ENCODE measurements at places on chromosomes 1 and 21.

DNA sequence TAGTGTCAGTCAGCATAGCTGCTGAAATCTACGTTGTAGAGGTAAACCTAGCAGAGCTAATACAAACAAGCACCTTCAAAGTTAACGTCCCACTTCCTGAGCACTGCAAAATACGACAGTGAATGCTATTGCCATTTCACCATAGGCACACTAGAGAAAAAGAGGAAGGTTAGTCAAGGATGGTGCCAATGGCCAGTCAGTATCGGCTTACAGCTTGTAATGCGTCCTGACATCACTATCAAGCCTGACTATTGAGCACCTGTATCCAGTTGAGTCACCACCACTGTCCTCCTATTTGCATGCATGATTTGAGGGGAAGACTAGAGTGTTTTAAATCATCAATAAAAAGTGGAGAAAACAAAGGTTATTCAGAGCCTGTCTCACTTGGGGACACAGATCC is 34.4 kb downstream of the NUCKS1 start:
- DNase-seq: no peak

- no peak for DNase-seq
Measured at GRCh38 chr1:29800522-29800956, 564.2 kb downstream of the PTPRU start.

DNA sequence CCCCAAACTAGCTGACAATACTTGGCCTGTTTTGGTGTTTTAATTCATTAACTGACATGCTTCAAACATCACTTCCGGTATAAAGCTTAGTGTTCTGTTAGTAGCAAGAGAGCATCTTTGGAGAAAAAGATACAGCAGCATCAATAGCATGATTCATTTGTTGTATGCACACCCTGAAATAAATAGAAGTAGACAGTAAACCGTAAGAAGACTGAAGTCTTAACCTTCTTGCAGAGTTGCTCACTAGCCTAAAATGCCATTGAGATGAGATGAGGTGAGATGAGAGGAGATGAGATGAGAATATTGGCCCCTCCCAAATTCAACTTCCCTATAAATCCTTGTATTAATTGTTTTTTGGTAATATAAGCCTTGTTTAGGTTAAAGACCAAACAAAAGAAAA is 108.8 kb downstream of the TNFSF18 start:
- DNase-seq: no peak

DNA sequence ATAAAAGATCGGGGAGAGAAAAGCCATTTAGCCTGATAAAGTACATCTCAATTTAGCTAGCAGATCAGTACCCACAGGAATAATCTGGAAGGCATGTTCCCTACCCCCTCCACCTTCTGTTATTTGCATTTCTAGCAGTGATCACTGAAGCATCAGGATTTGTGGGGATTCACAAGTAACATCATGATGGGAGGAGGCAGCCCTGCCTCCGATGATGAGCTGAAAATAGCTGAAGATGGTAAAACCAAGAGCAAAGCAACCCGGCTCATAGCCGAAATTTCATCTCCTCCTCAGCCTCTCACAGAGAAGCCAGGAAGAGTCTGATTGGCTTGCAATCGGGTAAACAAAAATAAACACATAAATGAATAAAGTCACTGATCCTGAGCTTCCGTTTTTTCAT is 2.4 kb downstream of the CCSAP start:
- no peak for DNase-seq

DNA sequence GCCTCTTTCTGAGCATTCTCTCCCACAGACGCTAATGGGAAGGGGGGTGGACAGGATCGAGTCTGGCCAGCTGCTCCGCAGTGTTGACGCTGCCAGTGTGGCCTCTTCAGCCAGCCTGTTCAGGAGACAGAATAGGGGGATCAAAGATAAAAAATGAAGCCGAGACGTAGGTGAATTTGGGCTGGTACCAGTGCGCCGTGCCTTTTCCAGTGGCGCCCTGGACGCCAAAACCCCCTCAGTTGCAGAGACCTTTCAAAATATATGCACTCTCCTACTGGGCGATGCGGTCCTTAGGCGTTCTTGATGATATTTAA is 1.1 kb downstream of the TTC3 start:
- DNase-seq: no peak

DNA sequence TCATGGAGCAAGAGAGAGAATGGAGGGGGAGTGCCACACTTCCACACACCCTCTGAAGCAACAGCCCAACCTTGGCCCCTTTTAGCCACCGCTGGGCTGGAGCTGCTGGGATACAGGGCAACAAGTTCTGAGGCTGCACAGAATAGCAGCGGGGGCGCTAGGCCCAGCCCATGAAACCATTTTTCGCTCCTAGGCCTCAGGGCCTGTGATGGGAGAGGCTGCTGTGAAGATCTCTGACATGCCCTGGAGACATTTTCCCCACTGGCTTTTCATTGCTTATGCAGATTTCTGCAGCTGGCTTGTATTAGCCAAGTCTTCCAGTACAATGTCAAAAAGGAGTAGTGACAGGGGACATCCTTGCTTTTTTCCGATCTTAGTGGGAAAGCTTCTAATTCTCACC is 202.3 kb upstream of the B3GALT2 start:
- DNase-seq: no peak

GRCh38 chr1:205071028-205071409 is 13.2 kb downstream of the TMEM81 start:
- no peak for DNase-seq

DNA sequence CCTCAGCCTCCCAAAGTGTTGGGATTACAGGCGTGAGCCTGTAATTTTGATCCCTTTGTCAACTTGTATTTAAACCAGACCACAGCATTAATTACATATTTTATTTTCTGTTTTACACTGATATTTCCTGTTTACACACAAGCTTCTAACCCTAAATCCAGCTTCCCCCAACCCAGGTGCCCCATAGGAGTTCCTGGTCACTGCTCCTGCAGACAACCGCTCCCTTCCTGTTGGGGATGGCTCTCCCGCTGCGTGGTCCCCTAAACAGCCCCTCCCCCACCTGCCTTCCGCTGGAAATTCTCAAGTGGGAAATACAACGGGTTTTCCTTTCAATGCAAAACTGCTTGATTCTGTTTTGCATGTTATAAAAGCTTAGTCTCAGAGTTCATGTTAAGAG is 3.7 kb downstream of the CSTB start:
- DNase-seq: no peak

DNA sequence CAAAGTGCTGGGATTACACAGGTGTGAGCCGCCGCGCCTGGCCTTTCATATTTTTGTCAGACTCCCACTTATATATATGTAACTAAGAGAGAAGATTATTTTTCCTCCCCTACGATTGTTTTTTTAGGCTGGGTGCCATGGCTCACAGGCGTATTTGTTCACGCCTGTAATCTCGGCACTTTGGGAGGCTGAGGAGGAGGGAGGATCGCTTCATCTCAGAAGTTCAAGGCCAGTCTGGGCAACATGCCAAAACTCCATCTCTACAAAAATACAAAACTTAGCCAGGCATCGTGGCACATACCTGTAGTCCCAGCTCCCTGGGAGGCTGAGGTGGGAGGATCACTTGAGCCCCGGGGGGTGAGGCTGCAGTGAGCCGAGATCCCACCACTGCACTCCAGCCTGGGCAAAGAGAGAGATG is 23.9 kb upstream of the ITLN2 start:
- no peak for DNase-seq

GRCh38 chr1:24939675-24940193 is 9.7 kb upstream of the RUNX3 start:
- DNase-seq: no peak

Data from stimulated activated CD4-positive, alpha-beta T cell treated with anti-CD3 and anti-CD28 coated beads, Interleukin-1b, Interleukin-23, amount 100 ng/mL, for 4 hours (primary cell).